ENCODE measurements at places on chromosomes 3 and 15.

DNA sequence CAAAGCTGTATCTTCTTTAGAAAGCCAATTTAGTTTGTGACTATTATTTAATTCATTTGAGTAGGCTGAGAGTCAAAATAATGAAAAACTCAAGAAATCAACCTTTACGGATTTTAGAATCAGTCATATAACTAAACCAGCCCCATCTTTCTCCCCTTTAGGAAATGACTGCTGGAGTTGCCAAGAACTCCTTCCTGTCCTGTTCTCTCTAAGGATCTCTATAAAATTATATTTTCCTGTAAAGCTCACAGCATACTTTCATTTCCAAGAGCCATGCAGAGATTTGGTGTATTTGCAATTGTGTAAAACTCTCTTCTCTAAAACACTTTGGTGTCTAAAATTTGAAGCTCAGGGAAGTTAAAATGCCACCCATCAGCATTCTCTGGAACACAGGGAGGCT, 323.4 kb upstream of the GBE1 start:
- no peak for DNase-seq

DNA sequence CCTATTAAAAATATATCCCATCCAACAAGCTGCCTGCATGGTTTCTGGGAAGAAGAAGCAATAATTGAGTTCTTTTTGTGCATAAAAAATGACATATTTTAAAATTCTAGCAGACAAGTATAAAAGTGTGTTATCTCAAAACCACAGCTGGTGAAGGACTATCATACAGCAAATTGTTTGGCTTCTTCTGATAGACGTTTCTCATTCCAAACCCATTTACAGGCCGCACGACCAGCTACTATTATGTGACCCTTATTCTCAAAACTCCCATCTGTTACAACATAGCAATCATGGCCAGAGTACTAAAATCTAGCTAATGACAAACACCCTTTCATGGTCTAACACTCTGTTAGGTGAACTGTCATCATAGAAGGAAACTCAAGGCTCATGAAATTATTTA, 21.7 kb downstream of the ETFA start:
- DNase-seq, result no peak

DNA sequence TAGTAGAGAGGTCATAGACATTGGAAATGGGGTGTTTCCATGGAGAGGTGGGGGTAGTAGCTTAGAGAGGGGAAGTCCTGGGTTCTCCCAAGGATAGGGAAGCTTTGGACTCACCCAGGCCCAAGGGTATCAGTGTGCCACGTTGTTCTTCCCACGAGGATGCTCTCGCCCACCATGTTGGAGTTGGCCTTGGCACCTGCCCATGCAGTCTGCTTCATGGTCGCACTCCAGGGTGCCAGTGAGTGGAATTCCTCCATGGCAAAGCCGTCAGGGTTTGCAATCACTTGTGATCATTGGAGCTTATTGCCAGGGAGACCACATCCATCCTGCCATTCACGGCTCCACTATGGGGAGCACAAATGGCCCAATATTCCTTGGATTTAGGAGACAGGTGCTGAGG, 60.6 kb downstream of the GRIP2 start:
- no peak for DNase-seq

DNA sequence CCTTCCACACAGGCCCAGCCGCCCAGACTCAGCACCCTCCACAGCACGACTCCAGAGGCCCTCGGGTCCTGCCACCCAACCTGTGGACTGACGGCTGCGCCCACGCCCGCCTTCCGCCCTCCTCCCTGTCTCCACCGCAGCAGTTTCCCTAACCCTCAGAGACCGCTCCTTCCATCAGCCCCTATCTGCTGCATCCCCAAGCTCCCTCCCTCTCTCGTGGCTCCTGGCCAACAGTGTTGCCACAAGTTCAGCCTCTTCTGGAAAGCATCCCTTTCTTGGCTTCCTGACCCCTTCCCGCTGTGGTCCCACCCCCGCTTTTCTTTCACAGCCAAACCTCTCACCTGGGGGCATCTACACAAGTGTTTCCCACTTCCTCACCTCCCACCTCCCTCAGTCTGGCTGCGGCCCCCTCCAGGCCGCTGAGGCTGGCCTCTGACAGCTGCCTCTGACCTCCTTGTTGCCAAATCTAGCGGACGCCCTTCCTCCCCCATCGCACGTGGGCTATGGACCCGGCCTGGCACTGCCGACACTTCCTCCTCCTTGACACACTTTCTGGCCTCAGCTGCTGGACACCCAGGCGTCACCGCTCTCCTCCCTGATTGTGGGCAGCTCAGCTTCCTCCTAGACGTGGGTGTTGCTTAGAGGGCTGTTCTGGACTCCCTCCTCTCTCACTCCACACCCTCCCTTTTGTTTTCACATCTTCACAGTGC, 168.8 kb upstream of the TLE3 start:
- DNase-seq, result no peak

- DNase-seq, result no peak
Observed at GRCh38 chr3:118984699-118985098, 49.9 kb downstream of the IGSF11 start.

DNA sequence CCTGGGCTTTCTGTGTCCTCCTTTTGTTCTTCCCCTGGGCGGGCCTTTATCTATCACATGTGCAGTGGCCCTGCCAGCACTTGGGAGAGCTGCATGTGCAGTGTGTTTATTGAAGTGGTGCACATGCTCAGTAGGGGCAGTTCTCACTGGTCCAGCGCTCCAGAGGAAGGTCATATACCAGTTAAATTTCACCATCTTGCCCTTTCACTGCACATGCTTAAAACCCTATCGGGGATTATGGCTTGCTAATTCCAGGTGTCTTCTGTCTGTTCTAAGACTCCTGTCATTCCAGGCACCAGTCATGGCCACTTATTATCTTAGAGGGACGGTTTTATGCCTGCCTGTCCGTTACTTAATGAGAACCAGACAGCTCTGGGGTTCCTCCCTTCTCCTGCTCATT, 52.2 kb downstream of the ROPN1B start:
- DNase-seq, result no peak

DNA sequence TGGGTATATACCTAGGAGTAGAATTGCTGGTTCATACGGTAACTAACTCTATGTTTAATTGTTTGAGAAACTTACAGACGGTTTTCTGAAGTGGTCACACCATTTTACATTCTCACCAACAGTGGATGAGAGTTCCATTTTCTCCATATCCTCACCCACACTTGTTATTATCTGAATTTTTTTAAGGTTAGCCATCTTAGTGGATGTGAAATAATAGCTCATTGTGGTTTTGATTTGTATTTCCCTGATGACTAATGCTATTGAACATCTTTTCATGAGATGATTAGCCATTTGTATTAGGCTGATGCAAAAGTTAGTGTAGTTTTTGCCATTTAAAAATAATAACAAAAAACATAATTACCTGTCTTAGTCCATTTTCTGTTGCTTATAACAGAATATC, 18.6 kb downstream of the CSTA start:
- DNase-seq, result no peak

GRCh38 chr3:152252755-152253154, 16.0 kb upstream of the MBNL1 start:
- no peak for DNase-seq

GRCh38 chr3:184145111-184145524, 10.0 kb downstream of the EIF2B5 start:
- no peak for DNase-seq

DNA sequence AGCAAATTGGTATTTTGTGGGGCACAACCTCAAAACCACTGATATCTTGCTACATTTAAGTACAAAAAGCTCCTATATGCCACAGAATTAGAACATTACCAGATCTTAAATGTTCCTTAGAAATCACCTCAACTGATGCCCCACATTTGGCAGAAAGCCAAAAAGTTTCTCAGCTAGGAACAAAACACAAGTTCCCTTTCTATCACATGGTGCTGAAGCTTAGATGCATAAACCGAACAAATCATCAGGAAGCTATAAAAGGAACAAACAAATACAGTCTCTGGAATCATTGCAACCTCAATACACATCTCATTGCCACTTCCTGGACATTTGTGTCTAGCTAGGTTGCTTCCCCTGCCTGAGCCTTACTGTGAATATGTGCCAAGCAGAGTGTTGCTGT, 492.6 kb downstream of the LPP start:
- no peak for DNase-seq

DNA sequence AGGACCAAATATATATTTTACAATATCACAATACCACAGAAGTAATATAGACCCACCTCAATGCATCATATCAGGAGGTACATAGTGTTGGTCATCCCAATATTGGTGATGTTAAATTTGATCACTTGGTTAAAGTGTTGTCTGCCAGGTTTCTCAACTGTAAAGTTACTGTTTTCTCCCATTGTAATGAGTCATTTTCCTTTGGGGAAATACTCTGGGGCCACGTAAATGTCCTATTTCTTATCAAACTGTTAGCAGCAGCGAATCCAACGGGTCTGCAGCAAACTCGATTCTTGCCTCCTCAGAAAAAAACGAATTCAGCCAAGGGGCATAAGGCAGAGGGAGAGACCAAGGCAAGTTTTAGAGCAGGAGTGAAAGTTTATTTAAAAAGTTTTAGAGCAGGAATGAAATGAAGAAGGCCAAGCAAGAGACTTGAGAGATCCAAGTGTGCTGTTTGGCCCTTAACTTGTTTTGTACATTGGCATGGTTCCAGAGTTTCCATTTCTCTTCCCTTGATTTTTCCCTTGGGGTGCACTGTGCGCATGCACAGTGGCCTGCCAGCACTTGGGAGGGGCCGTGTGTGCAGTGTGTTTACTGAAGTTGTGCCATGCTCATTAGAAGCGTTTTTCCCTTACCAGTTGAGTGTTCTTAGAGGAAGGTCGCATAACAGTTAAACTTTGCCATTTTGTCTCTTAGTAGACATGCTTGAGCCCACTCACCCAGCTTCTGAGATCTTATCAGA, 512.5 kb downstream of the AGBL1 start:
- DNase-seq, result no peak

DNA sequence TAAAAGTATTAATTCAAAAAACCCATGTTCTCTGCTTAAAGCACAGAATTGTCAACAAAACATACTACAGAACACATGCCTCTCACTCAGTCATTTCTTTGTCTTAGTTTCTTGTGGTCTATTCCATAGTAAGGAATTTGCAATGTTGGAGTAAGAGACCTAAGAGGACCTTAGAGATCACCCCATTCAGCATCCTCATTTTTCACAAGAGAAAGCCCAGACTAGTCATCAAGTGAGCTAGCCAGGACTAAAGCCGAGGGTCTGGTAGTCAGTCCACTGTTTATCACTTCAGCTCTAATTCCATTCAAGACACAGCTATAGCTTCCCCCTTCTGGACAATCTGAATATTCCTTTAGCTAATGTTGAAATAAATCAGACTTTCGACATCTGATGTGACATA, 601.1 kb downstream of the FHIT start:
- no peak for DNase-seq

DNA sequence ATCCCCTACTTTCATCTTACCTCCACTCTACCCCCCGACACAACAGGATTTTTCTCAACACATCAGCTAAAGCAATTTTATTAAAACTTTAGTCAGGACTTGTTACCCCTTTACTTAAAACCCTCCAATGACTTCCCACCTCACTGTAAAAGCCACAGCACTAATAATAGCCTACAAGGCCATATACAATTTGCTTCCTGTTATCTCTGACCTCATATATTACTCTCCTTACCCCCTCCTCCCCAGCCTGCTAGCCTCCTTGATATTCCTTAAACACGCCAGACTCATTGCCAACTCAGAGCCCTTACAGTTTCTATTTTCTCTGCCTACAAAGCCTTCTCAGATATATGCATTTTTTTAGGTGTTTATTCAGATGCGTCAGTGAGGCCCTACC, 54.4 kb downstream of the DCUN1D1 start:
- no peak for DNase-seq

GRCh38 chr15:48800811-48801455, 9.9 kb downstream of the CEP152 start:
- no peak for DNase-seq

- DNase-seq, result no peak
Observed at GRCh38 chr15:31324186-31324585, 2.4 kb upstream of the KLF13 start.

GRCh38 chr15:96328181-96328876, 2.2 kb upstream of the NR2F2 start:
- DNase-seq, result no peak

DNA sequence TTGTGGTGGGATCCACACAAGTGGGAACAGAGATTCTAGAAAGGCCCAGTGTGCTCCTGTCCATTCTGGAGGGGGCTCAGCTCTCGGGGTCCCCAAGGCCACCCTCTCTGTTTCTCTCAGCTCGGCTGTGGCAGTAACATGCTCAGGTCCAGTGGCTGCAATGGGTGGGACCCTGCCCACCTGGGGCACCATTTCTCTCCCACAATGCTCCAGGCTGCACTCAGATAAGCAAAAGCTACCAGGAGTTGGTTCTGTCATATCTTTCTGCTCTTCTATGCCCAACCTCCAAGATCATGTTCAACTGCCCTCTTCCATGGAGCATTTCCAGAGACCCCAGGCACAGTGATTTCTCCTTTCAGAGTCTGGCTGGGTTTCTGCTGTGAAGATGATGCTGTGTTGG, 40.8 kb downstream of the ITGA11 start:
- peak; percentile 30 for DNase-seq

DNA sequence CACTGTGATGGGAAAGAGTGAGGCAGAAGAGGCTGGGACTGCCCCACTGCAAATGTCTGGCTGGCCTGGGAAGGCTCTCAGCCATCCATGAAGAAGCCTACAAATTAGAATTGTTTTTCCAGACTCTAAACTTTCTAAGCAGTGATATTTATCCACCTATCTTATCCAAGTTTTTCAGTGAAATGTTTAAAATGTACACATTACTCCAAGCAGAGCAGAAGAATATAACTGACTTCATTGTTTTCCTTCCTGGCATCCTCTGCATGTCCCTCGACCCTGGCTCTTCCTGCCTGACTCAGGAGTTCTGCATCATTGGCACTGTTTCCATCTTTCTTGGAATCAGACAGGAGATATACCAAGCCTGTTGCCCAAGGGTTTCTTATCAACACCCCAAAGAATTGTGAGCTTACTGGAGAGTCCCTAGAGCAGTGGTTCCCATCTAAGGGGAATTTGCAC, 401.5 kb upstream of the PROK2 start:
- DNase-seq, result no peak

Measured in activated naive CD4-positive, alpha-beta T cell treated with anti-CD3 and anti-CD28 coated beads, Interleukin-2, amount 50 U/mL, for 72 hours (primary cell).